Esophagus muscularis mucosa (tissue), 4 donors: ENCODE measurements at places on chromosomes 16 and 17. TPM values are rescaled to one million over a fixed set of nuclear protein-coding genes. Genes with fewer than 3 reads are reported as not detected.

DNA sequence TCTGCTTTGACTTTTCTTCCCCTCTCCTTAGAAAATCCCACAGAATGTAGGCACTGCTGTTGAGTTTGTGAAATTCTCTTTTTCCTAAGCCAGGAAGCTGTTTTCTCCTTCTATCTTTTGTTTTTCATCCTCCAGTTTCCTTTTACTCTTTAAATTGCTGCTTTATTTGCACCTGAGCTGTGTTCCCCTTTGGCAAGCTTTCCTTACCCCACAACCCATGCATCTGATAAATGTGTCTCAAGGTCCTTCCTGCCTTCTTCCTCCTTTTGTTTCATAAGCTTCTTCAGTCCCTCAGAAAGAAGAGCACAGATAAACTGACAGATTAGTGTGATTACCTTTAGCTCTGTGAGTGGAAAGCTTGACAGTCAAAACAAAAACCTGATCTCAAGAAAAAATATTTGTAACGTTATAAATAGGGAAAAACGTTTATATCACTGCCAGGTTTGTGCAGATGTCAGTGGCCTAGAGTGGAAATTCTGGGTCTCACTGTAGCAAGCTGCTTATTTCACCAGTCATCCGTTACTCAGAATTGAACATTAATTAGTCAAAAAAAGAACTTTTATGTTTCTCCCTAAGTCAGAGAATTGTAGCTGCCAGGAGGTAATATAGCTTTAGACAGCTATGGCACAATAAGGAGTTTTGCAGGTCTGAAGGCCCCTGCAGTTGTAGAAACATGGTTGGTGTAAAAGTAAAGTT is 23.6 kb downstream of the GSDMB start:
- no peak for DNase-seq
- no peaks in the 10 kb centered on the region for H3K36me3 ChIP-seq
- H3K4me1 ChIP-seq: no peaks in the 10 kb centered on the region
- H3K4me3 ChIP-seq: no peak overlapping the region

Gene TEKT1
- not detected for total RNA-seq

- H3K4me1 ChIP-seq: peaks cover 6% of the 10 kb centered on the region
- peaks cover 87% of the 10 kb centered on the region for H3K36me3 ChIP-seq
- H3K27ac ChIP-seq: peak within 1 kb of the TSS; percentile 12
- H3K4me3 ChIP-seq: no peak within 1 kb of the TSS
- no peaks in the 10 kb centered on the region for H3K27me3 ChIP-seq
These were observed at the start of gene GDPD3 for GRCh38 chr16:30113031-30113710. GDPD3 (minus strand) TSS chr16:30113537; CDS start chr16:30113478, 59 bp downstream.

Gene ACSM5
- total RNA-seq: 1.6 TPM

DNA sequence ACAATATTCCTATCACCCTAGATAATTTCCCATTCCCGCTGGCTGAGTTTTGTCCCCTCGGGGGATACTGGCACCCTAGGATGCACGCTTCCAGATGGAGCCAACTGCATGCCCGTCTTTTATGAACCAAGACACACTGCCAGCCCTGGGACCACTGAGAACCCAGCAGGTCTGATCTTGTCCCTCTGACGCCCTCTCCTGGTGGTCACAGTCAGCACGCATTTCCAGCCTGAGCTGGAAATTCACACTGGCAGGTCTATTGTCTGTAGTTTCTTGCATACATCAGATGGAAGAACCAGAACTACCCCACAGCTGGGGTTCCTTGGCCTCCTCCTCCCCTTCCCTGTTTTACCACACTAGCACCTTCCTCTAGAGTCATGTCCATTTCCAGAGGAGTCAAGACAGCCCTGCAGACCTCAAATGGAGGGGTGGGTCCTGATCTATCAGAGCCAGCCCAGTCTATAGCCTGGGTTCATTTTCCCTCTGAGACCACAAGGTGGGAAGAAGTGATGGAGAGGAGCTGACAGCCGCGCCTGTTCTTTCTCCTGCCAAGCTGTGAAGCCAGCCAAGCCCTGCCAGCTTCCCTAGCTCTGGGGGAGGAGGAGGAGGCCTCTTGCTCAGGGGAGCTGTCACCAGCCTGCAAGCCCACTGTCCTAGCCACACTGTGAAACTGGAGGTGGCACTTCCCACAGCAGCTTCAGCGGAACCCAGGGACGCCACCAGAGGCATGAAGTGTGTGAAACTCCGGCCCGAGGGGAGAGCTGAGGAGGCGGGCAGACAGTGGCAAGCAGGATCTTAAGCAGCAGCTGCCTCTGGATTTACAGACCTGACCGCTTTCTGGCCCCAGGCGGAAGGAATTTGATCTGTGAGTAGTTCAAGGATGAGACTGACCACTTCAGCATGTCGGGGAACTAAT is 29.3 kb downstream of the MXRA7 start:
- H3K36me3 ChIP-seq: peaks cover 70% of the 10 kb centered on the region
- no peak for DNase-seq
- no peaks in the 10 kb centered on the region for H3K27me3 ChIP-seq
- peak overlapping the region; percentile 96 for H3K27ac ChIP-seq
- H3K4me1 ChIP-seq: peaks cover 58% of the 10 kb centered on the region

Gene APOBR
- 0.83 TPM for total RNA-seq
